Stimulated activated CD4-positive, alpha-beta T cell treated with anti-CD3 and anti-CD28 coated beads, Interleukin-4, amount 100 ng/mL, for 48 hours (primary cell): ENCODE measurements at places on chromosomes 16 and 17.

GRCh38 chr16:10655415-10655977 lies 39.2 kb downstream of the TEKT5 start:
- no peak for DNase-seq

GRCh38 chr16:4373356-4373908 lies 1.8 kb downstream of the VASN start:
- no peak for DNase-seq

GRCh38 chr16:51071326-51071725 lies 79.7 kb downstream of the SALL1 start:
- no peak for DNase-seq

- no peak for DNase-seq
Observed at GRCh38 chr17:61803796-61804195, 59.5 kb downstream of the BRIP1 start.

GRCh38 chr17:2235265-2235664 lies 68.3 kb downstream of the SMG6 start:
- no peak for DNase-seq

DNA sequence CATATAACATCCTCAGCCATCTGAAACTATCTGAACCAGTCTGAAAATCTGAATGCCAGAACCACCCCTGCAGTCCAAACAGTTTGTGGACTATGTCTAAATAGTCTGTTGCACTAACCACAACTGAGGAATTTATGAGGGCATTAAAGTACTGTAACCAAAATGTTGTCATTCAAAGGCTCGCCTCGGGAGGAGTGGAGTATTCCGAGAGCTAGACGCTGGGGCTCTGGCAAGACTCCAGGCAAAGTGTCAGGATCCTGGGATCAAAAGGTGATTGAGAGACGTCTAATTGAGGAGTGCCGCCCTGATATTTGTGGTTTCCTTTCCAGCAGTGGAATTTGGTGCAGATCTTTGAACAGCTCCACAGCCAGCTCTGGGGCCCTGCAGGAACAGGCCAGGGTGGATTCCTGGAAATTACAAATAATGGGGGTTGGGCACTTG lies 142.9 kb upstream of the MYOCD start:
- DNase-seq = no peak

DNA sequence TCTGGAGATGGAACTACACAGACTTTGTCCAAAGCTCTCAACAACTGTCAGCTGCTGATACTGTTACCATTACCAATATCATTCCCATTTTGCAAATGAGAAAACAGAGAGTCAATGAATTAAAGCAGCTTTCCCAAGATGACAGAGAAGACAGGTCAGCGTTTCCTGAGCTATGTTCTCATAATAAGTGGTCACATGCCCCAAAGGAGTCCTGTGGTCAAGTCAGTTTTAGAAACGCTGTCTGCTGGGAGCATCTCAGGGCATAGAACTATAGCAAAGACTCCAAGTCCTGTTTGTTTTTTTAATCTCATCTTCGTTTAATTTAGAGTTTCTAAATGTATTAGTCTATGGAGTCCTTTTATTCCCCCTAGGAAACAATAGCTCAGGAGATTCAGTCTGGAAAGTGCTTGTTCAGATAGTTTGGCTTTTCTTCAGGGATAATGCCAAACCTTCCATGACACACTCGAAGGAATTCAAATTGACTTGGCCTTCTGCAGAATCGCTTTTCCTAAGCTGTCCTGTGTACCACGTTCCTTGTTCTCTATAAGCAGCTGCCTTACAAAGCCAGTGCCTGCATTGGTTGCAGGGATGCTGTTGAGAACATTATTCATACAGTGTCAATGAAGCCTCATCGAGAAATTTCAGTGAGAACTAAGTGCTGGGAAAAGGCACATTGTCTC lies 12.1 kb downstream of the CCDC42 start:
- no peak for DNase-seq

- DNase-seq = no peak
Observed at GRCh38 chr17:60640503-60640902, 37.1 kb upstream of the BCAS3 start.

- no peak for DNase-seq
Observed at GRCh38 chr16:30750876-30751465, 2.7 kb downstream of the PHKG2 start.

GRCh38 chr17:5798094-5798493 lies 213.8 kb upstream of the NLRP1 start:
- no peak for DNase-seq

GRCh38 chr16:77987810-77988209 lies 34.5 kb upstream of the CLEC3A start:
- DNase-seq = no peak

DNA sequence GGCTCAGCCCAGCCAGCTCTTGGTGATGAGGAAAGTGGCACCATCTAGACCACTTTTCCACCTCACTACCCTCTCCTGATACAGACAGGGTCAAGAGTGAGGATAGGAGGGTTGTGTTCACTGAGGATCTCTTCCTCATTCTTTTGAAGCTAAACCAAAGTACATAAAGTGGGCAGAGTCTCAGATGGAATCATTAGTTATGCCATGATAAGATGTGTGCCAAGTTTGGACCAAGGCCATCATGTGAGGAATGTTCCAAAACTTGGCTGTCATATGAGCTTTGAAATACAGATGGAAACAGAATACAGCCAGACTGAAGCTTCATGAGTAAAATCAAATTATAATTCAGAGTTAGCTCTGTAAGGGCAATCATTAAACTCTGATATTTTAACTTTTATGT lies 37.2 kb downstream of the ACSM1 start:
- no peak for DNase-seq

DNA sequence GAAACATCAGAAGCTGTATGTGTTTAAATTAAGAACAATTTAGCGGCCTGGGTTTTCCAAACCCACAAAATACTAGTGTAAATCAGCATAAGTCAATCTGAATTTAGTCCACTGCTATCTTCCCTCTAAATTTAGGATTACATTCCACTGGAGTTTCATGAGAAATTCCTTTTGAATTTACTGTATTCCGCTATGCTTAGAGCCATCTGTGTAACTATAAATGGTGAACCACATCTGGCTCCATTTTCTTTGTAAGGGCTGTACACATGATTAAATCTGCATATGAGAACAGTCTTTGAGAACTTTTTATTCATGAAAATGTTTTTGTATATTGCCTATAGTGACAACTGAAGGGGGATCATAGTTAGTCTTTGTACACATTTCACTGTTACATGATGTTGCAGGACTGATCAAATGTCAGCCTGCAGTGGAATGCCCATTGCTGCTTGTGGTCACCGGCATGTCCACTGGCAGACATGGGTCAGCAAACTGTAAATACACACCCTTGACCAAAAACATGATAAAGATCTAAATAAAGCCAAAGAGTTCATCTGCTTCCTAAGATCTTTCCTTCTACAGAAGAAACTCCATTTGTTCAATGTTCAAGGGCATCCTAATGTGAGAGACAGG lies 36.8 kb downstream of the RPGRIP1L start:
- DNase-seq = no peak

DNA sequence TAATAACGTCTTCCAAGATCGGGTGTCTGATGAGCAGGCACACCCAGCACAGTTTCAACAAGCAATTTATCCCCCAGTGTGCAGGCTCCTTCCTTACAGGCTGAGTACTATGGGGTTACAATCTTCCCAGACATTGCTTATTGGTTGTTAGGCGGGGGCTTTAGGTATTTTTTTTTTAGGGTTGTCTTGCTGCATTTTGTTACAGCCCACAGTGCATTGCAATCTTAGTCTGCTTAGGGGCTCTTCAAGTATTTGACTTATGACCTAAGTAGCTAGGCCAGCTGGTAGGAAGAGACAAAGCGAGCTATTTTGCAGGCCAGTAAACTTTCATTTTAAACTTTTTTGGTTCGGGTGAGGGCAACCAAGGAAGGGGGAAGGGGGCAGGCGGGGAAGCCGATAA lies 5.8 kb downstream of the PLD6 start:
- no peak for DNase-seq

DNA sequence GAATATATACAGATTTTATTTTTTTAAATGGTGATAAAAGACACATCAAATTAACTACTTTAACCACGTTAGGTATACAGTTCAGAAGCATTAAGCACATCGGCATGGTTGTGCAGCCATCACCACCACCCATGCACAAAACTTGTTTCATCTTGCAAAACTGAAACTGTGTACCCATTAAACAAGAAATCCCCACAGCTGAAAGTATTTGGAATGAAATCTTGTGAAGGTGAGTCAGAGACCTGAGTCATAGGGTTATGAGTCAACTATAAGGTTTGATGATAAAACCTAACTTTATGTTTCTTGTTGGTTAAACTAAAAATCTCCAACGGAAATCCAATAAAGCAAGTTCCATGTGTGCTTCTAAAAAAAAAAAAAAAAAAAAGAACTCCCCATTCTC lies 561.6 kb upstream of the PSMD7 start:
- DNase-seq = no peak

GRCh38 chr17:63291258-63291657 lies 154.8 kb downstream of the CYB561 start:
- no peak for DNase-seq

GRCh38 chr16:64282181-64282580 lies 839.7 kb downstream of the CDH11 start:
- DNase-seq = no peak

DNA sequence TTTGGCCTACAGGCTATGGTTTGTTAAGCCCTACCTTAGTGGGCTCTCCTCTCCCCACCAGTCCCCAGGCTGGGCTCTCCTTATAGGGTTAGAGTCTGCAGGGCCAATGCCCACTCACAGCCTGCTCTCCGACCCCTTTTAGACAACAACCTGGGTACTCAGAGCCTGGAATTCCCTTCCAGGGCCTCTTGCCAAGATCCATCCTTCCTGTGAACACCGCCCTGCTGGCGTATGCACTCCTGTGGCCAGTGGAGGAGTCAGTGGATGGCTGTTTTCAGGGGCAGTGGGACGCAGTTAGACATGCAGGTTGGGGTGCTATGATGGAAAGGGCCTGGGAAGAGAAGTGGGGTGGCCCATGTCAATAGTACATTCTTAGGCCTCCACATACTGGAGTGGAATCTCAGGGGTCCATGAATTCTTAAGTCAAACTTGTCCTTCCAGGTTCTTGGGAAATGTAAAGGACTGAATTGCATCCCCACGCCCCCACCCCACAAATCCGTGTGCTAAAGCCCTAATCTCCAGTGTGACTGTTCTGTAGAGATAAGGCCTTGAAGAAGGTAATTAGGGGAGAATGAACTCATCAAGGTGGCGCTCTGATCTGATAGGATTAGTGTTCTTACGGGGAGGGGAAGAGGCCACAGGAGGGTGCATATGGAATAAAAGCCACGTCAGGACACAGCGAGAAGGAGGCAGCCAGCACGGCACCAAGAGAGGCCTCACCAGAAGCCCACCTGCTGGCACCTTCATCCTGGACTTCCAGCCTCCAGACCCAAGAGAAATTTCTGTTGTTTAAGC lies 81.6 kb upstream of the CACNG5 start:
- no peak for DNase-seq

DNA sequence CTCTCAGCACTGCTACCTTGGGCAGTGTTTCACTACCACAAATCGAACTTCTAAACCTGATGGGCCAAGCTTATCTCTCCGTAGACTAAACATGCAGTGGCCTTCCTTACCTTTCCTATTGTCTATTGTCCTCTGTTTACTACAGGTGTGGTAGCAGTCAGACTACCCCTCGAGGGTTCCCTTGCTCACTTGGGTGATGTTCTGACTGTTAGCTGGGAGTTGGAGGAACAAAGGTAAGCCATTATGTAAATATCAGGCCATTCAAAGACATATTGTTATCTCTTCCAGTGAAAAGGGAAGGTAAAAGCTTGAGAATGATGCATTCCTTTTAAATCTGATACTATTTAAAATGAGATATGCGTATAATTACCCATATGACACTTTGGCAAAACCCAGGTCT lies 828.3 kb upstream of the EEF2KMT start:
- no peak for DNase-seq

DNA sequence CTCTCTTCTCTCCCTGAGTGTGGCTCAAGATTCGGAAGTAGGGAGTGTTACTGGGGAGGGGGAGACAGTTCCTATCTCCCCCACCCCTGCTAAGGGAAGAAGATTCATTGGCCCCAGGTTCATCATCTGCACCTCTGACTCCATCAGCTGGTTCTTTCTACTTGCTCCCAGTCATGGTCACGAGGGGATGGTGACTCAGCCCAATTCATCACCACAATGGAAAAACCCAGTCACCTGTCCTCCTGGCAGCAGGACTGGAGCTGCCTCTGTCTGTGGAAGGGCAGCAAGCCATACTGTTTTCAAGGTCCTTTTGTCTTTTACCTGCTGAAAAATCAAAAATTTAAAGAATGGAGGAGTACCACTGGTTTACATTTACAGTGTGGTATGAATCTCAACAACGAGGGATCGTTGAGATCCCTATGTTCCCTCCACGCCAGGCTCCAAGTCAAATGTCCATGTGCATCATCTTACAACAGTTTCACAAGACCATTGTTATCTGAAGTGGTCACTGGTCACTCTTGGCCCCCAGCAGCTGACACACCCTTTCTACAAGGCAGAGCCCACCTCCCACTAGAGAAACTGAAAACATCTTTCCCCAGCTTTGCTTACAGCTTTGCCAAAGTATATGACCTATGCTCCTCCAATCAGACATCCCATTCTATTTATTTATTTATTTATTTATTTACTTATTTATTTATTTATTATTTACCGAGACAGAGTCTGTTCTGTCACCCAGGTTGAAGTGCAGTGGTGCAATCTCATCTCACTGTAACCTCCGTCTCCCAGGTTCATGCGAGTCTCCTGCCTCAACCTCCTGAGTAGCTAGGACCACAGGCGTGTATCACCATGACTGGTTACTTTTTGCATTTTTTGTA lies 40.4 kb upstream of the NDRG4 start:
- DNase-seq = peak; percentile 49

DNA sequence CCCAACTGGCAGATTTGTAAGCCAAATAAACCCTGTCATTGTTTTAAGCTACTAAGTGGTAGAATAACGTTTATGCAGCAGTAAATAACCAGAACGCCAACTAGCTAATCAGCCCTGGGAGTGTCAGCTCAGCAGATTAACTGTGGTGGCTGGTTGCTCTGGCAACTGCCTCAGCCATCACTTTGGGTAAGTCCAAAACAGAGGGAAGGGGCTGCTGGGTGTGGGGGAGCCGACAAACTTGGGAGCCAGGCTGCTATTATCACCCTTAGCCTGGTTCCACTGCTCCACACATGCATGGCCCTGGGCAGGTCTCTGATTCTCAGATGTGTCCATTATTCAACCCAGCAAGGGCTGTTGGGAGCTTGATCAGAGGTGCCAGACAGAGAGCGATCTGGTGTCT lies 22.2 kb upstream of the RHOT1 start:
- DNase-seq = no peak

DNA sequence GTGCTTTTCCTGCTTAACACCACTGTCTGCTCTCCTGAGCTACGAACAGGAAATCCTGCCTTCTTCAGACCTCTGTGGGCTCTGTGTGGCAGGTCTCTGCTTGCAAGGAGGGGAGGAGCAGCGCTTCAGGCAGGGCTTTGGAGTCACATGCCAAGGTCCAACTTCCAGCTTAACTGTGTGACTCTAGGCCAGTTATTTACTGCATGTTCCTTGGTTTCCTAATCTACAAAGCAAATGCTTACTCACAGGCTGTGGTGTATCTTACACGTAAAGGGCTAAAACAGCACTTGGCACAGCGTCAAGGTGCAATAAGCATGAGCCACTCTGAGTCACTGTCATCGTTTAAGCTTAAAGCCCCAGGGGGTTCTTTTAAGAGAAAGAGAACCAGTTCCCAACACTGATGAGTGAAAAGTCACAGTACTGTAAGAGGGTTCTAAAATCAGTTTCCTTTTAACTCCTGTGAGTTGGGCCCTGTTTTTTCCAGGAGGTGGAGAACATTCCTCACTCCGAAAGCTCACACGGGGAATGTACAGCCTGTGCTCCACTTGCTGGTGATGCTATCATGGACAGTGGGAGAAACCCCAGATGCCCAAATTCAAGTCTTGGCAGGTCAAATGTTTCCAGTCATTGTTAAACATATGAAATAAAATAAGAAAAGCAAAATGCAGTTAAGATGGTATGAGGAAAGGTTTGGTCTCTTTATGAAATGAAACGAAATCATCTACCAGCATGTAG lies 54.1 kb upstream of the BCAR1 start:
- DNase-seq = peak; percentile 47
